ENCODE measurements at places on chromosomes 11 and 22.

DNA sequence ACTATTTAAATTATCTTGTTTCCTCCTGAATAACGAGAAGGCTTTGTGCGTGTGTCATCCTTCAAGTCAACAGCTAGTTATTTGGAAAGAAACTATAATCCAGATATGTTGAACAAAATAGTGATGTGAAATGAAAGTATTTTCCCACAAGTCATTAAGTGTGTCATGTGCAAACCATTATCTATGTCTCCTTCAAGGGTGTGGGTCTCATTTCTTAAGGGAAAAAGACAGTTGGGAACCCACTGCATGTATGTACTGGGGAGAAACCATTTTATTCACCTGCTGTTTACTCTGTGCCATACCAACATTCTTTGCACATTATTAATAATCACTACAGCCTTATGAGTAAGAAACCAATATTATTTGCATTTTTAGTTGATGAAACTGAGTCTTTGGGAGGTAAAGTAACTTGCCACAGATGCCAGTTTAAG lies 145.3 kb upstream of the CTSC start:
- DNase-seq = peak; percentile 77

DNA sequence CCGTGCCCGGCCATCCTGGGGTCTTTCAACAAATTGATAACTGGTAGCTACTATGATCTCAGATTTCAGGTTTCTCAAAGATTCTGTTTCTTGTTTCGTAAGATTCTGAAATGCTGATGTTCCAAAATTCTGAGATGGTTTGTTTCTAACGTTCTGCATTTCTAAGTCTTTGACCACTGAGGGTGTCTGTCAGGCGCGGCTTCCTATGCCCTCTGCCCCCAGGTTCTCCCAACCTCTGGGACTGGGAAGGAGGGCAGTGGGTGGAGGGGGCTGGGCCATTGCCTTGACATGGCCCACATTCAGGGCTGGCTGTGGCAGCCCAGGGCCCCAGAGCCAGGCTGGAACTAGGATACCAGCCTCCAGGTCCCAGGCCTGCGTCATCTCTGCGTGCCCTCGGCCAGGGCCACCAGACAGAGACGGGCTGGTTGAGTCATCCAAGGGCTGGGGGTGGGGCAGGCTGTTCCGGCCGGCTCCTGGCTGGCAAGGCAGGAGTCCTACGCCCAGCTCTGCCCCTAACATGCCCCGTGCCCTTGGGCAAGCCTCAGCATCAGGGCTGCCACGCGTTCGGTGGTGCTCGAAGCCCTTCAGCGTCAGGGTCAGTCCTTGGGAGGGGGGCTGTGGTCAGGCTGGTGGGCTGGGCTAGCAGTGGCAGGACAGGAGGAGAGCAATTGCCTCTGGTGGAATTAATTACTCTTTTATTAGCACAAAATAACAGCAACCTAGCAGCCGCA lies 5.2 kb downstream of the TMEM134 start:
- peak; percentile 62 for DNase-seq

- DNase-seq = no peak
These were observed 4.3 kb upstream of the AMPD3 start for GRCh38 chr11:10450462-10451425.

DNA sequence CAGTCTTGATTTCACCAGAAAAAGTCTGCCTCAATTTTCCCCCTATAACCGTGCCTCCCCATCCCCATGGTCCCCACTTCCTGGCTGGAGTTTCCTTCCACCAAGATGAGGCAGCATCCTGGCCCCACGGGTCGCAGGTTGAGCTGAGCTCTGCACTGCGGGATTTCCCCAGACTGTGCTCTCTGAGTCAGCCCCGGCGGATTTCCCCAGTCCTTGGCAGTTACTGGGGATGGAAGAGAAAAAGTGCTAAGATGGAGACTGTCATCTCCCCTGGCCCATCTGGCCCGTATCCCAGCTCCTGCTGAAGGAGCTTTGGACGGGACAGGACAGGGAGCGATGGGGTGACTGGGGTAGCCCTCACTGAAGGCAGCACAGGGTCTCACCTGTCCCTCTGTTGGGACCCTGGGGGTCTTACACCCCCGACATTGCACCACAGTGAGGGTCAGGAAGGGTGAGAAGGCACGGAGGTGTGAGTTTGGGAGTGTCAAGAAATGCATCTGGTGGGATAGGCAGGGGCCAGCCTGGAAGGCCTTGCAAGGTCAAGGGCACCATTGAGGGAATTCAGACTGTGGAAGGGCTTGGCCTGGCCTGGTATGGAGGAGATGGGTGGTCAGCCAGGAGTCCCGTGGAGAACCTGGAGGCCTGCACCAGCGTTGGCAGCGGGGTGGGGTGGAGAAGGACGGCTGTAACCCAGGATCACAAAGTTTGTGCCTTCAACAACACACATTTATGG lies 36.5 kb downstream of the NADSYN1 start:
- peak; percentile 74 for DNase-seq

- peak; percentile 58 for DNase-seq
These were observed 32.0 kb upstream of the LINC01488 start for GRCh38 chr11:69449320-69450063.

GRCh38 chr11:1480191-1480554 lies 6.4 kb downstream of the MOB2 start:
- no peak for DNase-seq

DNA sequence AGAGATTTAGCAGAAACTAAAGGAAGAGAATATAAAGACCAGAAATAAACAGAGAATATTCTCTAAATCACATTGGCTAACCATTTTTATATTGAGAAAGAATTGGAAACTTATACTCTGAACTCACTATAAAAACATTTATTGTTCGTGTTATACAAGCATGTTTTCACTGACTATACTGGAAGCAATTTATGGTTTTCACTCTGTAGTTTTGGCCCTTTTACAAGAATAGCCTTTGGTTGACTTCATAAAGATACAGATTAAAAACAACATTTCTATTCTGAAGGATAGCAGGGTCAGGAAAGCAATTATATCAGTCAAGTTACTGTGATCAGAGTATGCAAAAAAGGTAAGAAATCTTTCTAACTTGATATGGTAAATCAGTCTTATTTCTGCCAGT lies 965.7 kb upstream of the FAT3 start:
- DNase-seq = no peak

DNA sequence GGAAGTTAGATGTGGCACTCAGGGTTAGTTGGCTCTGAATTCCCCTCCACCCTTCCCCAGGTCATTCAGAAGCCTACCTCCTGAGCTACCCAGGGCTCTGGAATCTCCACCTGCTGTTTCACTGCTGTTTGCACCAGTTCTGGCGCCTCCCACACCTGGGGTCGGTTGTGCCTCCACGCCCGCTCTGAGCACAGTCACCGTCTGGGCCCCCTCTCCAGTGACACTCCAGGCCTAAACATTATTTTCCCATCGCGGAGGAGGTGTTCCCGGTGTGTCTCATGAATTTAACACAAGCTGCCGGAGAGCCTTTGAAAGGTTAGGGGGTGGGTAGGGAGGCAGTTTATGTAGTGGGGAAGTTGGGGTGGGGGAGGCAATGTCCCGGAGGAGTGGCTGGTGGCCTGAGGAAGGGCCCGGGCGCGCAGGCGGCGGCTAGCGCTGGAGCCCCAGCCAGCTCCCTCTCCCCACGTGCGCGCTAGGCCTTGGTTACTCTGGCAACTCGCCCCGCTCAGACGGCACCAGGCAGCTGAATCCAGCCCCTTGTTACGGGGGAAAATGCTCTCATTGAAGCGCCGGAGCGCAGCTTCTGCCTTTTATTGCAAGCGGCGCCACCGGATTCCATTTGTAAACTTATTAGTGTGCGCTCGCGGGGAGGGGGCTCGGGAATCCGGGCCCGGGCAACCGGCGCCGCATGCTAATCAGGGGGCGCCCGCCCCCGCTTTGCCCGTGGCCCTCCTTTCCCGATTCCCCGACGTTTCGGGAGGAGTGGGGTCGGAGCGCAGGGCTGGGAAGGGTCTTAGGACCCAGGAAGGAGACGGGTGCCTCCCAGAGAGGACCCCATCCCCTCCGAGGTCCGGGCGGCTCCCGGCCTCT lies 52.4 kb downstream of the GRIK4 start:
- peak; percentile 15 for DNase-seq

- DNase-seq = peak; percentile 92
These were observed 20.4 kb downstream of the ADAMTS8 start for GRCh38 chr11:130407978-130408377.

GRCh38 chr22:39545386-39546365 lies 13.1 kb upstream of the RPS19BP1 start:
- DNase-seq = peak; percentile 45

DNA sequence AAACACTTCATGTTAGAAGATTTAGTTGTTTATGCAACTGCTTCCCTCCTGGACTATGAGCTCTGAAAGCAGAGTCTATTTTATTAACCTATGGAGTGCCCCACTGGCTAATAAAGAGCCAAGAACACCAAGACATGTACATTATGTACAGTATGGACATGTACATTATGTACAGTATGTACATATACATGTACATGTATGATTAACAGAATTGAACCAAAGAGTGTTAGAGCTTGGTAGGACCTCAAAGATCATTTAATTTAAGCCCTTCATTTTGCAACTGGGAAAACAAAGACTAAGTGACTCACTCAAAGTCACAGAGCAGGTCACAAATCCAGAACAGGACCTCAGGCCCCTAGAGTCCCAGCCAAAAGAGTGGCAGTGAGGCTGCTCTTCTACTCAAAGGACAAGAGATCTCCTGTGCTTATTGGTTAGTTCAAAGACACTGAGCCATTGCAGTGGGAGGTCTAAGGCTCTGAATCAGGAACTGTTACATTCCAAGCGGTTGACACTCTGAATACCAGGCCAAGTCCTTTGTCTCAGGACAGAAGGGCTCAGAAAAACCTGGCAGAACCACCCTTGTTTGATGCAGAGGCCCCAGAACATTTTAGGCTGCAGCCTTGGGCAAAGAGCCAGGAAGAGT lies 103.8 kb downstream of the FAM168A start:
- peak; percentile 97 for DNase-seq

GRCh38 chr11:65262381-65262680 lies 569 bp downstream of the POLA2 start:
- no peak for DNase-seq

GRCh38 chr11:90722552-90723190 lies 499.8 kb upstream of the CHORDC1 start:
- no peak for DNase-seq

- no peak for DNase-seq
These were observed 60.2 kb downstream of the PDE2A start for GRCh38 chr11:72613977-72614376.

GRCh38 chr11:65655570-65656332 lies 7.0 kb downstream of the RELA start:
- DNase-seq = no peak

DNA sequence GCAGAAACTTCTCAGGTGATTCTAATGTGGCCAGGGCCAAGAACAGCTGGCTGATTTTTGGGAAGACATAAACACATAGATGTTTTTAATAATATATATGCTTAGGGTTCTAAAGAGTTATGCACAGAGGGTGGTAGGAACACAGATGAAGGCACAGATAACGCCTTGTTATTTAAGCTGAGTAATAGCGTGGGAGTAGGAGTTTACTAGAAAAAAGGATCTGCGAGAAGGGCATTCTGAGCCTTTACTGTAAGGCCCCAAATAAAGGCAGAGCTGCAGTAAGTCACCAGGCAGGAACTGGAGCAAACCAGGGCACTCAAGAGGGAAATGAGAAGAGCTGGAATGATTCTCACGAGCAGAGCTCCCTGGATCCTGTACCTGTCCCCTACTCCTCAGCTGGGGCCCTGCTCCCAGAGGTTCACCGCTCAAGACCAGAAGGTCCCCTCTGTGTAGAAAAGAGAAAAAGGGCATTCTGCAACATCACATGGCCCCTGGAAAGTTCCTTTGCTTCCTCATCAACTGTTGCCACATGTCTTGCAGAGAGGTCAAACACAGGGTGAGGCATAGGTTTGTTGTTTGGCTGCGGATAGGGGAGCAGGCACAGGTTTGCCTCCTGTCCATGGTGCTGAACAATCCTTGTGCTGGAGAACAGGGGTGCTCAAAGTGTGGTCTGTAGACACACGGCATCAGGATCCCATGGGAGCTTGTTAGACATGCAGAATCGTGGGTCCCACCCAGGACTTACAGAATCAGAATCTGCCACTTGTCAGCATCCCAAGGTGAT lies 125.7 kb downstream of the TENM4 start:
- DNase-seq = peak; percentile 19

DNA sequence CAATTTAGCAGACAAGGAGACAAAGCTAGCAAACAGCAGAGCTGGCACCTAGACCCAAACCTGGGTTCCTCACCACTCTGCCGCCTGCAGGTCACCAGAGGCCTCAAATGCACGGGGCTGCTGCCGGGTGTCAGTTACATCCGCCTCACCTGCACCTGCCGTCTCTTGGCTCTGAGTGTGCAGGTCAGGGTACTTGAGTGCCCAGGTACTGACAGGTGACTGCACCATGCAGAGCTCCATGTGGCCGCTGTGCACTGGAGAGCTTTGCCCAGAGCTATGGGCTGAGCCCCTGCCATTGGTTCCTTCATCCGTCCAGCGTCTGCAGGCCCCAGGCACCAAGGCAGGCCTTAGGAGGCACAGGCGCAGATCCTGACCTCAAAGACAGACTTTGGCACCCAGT lies 35.0 kb downstream of the PDGFB start:
- no peak for DNase-seq

GRCh38 chr11:130161441-130162145 lies 2.0 kb downstream of the ST14 start:
- DNase-seq = peak; percentile 24

- no peak for DNase-seq
These were observed 17.2 kb downstream of the FRMD8 start for GRCh38 chr11:65403607-65404121.

DNA sequence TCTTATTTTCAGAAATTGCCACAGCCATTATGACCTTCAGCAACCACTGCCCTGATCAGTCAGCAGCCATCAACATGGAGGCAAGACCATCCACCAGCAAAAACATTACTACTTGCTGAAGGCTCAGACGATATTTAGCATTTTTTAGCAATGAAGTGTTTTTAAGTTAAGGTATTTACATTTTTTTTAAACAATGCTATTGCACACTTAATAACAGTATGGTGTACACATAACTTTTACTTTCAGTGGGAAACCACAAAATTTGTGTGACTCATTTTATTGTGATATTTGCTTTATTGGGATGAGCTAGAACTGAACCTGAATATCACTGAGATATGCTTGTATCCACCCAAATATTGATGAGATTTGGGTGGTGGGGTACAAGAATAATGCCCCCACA lies 110.9 kb downstream of the TSPAN18 start:
- DNase-seq = no peak

DNA sequence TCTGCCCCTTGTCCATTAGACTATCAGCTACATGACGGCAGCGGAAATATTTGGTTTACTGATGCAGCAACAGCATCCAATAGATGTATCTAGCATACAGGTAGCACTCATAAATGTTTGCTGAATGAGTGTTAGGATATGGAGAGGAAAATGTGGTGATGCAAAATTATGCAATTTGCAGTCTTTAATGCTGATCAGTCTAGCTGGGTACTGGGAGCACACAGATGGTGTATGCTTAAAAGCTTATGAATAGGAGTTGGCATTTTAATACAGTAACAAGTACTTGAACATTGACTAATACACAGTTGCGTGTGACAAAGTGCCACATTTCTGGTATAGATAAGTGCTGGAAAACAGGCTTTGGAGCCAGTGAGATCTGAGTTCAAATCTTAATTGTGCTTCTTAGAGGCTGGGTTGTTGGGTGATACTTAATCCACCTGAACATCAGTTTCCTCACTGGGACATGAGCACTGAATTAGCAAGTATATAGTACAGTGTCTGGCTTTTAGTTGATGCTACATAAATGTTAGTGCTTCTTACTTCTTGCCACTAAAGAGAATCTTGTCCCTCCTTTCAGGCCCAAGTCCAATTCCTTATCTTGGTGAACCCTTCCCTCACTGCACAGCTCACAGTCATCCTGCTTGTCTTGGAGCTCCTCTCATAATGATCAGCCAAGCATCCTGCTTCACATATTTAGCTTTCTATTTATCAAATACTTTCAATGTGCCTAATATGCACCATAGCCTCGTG lies 99.6 kb downstream of the TIMP3 start:
- DNase-seq = no peak

GRCh38 chr22:26429458-26430286 lies 612 bp downstream of the ASPHD2 start:
- no peak for DNase-seq

Data from cardiac fibroblast (primary cell).